ENCODE measurements at places on chromosomes 12 and 14.

GRCh38 chr12:116604951-116605641, 45.9 kb downstream of the MAP1LC3B2 start:
- no peak for DNase-seq

GRCh38 chr12:89469361-89469760, 55.2 kb downstream of the GALNT4 start:
- no peak for DNase-seq

GRCh38 chr12:112795582-112795981, 4.0 kb downstream of the RPH3A start:
- no peak for DNase-seq

- no peak for DNase-seq
These were observed 3.5 kb upstream of the OR10P1 start for GRCh38 chr12:55633151-55633550.

DNA sequence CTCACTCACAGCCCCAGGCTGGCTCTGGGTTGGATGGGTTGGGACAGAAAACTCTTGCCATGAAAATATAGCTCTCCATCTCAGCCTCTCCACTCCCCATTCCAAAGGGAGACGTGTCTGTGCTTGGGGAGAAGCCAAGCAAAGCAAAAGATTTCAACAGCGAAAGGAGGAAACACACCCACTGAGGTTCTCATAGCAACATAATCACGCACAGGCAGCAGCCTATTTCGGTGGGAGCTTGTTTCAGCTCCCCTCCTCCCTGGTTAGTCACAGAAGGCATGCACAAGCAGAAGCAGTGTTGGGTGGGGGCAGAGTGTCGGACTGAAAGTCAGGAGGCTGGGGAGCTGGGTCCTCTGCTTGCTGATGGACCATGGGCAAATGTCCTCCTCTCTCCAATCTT, 1.9 kb upstream of the PRMT8 start:
- DNase-seq, result no peak

DNA sequence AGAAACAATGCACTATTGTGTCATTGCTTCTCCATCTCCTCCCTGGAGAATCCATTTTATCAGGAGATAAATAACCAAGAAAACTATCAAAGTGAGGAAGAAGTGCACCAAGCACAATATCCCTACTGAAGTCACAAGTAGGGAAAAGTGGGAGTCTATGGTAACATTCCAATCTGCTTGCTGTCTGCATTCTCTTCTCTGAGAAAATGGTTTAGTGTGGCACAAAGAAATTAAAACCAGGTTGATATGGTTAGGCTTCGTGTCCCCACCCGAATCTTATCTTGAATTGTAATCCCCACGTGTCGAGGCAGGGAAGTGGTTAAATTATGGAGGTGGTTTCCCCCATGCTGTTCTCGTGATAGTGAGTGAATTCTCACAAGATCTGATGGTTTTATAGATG, 209.7 kb downstream of the PRKD1 start:
- DNase-seq, result no peak

DNA sequence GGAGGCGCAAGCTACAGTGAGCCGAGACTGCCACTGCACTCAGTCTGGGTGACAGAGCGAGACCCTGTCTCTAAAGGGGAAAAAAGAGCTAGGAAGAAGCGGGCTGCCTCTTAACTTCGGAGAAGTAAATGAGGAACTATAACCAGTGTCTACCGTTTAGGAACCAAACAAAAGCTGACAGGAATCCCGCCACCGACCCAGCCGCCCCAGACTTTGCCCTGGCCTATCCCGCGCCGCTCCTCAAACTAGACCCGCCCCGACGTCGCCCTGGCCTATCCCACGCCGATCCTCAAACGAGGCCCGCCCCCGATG, 568 bp upstream of the SIVA1 start:
- no peak for DNase-seq

DNA sequence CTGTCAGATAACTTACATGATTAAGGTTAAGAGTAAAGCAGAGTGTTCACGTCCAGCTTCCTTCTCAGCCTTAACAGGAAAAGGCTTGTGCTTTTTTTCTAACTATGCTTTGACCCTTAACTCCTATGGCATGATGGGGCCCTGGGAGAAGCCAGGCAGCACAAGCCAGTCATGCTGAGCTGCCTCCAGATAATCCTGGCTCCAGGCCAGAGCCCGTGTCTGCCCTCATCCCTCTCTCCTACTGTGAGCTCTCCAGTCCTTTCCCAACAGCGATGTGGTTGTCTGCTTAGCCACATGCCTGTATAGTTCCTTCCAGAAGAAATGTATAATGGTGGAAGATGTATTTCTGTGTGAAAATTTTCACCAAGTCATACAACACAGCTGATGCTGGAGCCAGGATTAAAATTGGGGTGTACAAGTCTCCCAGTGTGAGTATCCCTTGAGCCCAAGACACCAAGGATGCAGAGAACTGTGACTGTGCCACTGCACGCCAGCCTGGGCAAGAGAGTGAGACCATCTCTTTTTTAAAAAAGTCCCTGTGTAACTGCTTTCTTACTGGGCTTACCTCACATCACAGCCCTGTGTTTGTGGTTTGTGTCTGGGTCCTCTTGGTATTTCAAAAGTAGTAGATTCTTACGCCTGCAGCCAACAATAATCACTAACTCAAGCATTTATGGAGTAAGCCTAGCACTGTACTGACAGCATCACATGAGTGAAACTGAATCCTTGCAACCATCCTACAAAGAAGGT, 7.9 kb upstream of the ITFG2 start:
- DNase-seq, result no peak

- DNase-seq, result no peak
These were observed 34.9 kb downstream of the PPHLN1 start for GRCh38 chr12:42360747-42361403.

DNA sequence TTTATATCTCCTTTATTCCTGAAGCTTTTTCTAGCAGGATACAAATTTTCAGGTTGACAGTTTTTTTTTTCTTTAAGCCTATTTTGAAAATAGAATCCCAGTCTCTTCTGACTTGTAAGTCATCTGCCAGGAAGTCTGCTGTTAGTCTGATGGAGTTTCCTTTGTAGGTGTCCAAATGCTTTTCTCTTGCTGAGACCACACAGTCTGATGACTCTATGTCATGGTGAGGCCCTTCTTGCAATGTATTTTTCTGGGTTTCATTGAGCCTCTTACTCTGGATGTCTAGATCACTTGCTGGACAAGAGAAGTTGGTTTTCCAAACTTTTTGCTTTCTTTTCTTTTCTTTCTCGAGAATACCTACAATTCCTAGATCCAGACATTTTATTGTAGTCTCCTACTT, 30.6 kb downstream of the USP15 start:
- no peak for DNase-seq

- no peak for DNase-seq
These were observed 99.2 kb downstream of the TMEM260 start for GRCh38 chr14:56678838-56679237.

All from stimulated activated CD4-positive, alpha-beta T cell treated with anti-CD3 and anti-CD28 coated beads, Interleukin-12 subunit alpha, Interleukin-12 subunit beta, amount 100 ng/mL, for 4 hours (primary cell).